Endodermal cell (in vitro differentiated cells): ENCODE measurements at places on chromosomes 12 and 14. TPM values are rescaled to one million over a fixed set of nuclear protein-coding genes. Genes with fewer than 3 reads are reported as not detected.
A peak's percentile ranks its signal among the peaks of the same experiment; 100 is the strongest.

GRCh38 chr12:24034160-24034559 lies 84.7 kb upstream of the SOX5 start:
- DNase-seq: no peak
- peaks cover 4% of the 10 kb centered on the region for H3K4me1 ChIP-seq
- no peak overlapping the region for H3K27ac ChIP-seq
- H3K27me3 ChIP-seq: no peaks in the 10 kb centered on the region
- H3K4me3 ChIP-seq: no peak overlapping the region

The KRT8 gene
- total RNA-seq: 1,526 and 1,663 TPM in 2 replicates

DNA sequence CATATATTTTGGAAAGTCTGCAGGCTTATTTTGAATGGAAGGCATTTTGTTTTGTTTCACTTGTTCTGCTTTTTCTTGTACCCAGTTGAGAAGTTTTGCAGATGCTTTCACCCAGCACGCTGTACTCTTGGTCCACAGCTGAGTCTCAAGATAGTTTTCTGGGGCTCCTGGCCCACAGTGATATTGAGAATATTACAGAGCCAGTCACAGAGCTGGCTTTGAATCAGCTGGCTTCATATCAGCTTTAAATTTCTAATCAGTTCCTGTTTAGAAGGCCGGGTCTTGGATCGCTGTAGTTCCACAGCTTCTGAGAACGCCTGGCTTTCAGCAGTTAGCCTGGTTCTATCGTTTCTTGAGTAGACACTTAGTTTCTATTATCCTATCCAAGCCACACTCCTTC lies 32.5 kb upstream of the PARP11 start:
- no peaks in the 10 kb centered on the region for H3K36me3 ChIP-seq
- no peaks in the 10 kb centered on the region for H3K27me3 ChIP-seq
- no peak overlapping the region for H3K27ac ChIP-seq
- H3K4me3 ChIP-seq: no peak overlapping the region

GRCh38 chr14:94761997-94762377 lies 7.9 kb downstream of the GSC start:
- H3K4me3 ChIP-seq: peak overlapping the region; percentile 93
- H3K27ac ChIP-seq: no peak overlapping the region
- no peaks in the 10 kb centered on the region for H3K27me3 ChIP-seq
- peaks cover 13% of the 10 kb centered on the region for H3K4me1 ChIP-seq
- no peak for DNase-seq

DNA sequence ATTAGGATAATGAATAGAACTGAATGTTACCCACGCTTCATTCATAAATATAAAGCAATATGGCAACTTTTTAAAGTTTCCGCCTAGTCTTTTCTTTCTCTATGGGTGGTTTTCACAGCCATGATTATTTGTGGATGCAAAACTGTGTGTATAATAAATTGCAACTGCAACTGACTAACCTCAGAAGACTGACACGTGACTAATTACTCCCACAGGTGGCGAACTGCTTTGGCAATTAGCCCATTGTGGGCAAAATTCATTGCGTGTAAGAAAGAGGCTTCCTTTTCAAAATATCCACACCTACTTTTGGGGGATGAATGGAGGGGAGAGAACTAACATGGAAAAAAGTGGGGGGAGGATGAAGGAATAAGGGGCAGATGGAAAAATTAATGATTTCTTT lies 79.0 kb downstream of the SLC25A21 start:
- no peaks in the 10 kb centered on the region for H3K4me1 ChIP-seq
- H3K4me3 ChIP-seq: no peak overlapping the region
- no peak overlapping the region for H3K27ac ChIP-seq
- no peaks in the 10 kb centered on the region for H3K36me3 ChIP-seq
- H3K27me3 ChIP-seq: peaks cover 4% of the 10 kb centered on the region

DNA sequence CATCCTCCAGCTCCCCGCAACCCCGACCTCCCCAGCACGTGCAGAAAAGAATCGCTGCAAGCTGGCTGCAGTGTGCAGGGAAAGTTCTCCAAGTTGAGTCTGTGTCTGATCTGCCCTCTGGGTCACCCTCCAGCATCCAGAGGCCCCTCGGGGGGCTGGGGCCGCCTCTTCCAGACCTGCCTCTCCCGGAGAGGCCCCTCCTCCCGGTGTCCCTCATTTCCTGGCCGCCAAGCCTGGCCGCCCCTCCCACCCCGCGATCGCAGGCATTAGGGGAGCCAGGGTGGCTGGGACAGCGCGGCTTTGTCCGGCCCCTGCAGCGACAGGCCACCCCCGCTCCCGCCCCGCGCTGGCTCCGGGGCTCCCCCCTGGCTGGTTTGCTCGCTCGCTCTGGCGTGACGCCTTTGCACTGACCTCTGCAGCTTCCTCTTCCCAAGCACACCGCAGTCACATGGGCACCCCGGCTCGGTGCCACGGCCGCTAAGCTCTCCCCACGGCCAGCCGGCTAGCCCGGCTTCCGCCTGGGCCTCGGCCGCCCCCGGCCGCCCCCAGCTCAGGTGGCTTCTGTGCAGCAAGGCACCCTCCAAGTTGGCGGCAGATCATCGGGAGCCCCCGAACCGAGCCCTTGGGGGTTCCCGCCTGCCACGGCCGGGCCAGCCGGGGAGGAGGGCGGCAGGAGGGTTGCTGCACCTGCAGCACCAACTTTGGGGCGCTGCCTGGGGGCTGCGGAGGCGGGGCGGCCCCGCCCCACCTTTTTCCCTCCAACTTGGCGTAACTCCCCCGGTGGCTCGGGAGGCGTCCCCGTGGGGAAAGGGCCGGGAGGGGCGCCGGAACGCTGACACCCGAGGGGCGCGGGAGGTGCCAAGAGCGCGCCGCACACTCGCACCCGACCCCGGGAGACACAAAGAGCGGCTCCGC lies 43.7 kb downstream of the KDM2B start:
- peak overlapping the region; percentile 87 for H3K27ac ChIP-seq
- DNase-seq: peak; percentile 87
- H3K36me3 ChIP-seq: peaks cover 41% of the 10 kb centered on the region

- H3K27me3 ChIP-seq: no peaks in the 10 kb centered on the region
- H3K27ac ChIP-seq: no peak overlapping the region
- no peak overlapping the region for H3K4me3 ChIP-seq
- no peak for DNase-seq
- no peaks in the 10 kb centered on the region for H3K36me3 ChIP-seq
- no peaks in the 10 kb centered on the region for H3K4me1 ChIP-seq
Observed at GRCh38 chr14:20768593-20768892, 339 bp downstream of the EDDM3B start.

DNA sequence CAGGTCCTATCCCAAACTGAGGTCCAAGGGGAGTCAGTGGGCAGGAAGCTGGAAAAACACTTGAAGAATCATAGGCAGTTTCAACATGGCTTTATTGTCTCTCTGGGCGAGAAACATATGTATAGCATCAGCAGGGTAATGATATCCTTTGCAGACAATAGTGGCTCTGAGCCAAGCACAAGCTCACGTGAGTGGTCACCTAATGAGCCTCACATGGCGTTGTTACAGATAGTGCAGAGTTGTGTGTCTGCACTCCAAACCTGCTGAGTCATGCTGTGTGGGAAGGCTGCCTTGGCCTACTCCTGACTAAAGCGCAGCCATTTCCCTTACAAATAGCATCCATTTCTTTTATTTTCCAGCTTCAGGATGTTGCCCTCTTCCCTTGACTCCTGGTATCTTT lies 105.2 kb upstream of the SYT1 start:
- H3K27me3 ChIP-seq: no peaks in the 10 kb centered on the region
- H3K27ac ChIP-seq: no peak overlapping the region
- H3K36me3 ChIP-seq: no peaks in the 10 kb centered on the region
- DNase-seq: no peak
- H3K4me3 ChIP-seq: no peak overlapping the region
- no peaks in the 10 kb centered on the region for H3K4me1 ChIP-seq

DNA sequence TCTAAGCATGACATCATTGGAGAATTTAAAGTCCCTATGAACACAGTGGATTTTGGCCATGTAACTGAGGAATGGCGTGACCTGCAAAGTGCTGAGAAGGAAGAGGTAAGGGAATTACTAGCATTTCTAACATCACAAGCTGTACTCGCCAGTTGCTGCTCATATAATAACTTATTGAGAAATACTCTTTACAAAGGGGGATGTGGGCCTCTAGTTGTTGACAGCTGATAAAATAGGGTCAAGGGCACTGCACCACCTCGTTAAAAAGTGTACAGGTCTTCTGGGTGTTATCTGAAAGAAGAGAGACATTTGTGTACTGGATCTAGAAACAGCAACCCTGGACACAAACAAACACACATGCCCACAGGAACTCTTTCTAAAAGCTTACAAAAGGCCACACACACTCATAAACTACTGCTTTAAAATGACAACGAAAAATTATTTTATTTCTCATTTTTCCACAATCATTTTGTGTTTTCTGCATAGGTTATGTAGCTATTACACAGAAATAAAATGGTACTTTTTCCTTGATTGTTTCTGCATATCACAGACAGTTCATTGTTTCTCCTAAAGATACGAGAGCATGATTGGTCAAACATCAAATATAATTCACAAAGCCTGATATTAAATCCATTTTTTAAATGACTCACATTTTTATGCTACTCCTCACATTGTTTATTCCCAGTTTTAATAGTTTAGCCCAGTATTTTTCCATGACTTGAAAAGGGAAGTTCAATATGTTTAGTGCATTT lies 391.1 kb downstream of the PAWR start:
- no peak overlapping the region for H3K4me3 ChIP-seq
- no peak for DNase-seq
- no peaks in the 10 kb centered on the region for H3K4me1 ChIP-seq
- H3K27ac ChIP-seq: no peak overlapping the region

DNA sequence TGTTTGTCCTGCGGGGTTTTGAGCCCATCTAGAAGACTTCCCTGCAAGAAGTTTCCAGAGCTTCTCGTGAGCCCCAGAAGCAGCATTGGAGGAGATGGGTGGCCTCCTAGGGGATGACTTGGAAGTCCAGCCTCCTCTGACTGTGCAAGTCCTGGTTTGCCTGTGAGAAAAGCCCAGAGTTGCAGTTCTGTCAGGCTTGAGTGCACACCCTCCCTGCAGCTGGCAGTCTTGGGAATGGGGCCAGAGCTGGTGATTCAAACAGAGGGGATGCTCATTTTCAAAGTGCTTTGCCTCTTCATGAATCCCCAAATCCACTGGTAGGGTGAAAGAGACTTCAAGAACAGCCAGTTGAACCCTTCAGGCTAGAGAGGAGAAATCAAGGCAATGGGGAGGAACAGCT lies 3.9 kb upstream of the PPP1R1A start:
- no peak for DNase-seq
- peaks cover 58% of the 10 kb centered on the region for H3K27me3 ChIP-seq
- H3K4me1 ChIP-seq: peaks cover 8% of the 10 kb centered on the region
- H3K4me3 ChIP-seq: no peak overlapping the region

DNA sequence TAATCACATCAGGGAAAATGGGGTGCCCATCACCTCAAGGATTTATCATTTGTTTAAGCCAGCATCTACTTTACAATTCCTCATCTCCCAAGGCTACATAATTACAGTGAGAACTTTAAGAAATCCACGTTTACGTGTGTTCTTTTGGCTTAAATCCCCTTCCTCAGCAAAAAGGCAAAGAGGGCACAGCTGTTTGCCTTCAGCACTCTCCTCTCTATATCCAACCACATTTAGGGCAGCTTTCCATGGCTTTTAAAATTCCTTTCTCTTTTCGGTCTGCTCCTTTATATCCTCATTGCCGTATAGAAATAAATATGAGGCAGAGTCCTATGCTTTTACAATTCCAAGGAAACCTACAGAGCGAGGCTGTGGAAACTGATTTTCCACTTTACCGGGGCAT lies 175.9 kb downstream of the EMP1 start:
- H3K4me1 ChIP-seq: peaks cover 10% of the 10 kb centered on the region
- no peaks in the 10 kb centered on the region for H3K36me3 ChIP-seq
- peaks cover 60% of the 10 kb centered on the region for H3K27me3 ChIP-seq
- no peak overlapping the region for H3K27ac ChIP-seq
- DNase-seq: no peak
- no peak overlapping the region for H3K4me3 ChIP-seq

DNA sequence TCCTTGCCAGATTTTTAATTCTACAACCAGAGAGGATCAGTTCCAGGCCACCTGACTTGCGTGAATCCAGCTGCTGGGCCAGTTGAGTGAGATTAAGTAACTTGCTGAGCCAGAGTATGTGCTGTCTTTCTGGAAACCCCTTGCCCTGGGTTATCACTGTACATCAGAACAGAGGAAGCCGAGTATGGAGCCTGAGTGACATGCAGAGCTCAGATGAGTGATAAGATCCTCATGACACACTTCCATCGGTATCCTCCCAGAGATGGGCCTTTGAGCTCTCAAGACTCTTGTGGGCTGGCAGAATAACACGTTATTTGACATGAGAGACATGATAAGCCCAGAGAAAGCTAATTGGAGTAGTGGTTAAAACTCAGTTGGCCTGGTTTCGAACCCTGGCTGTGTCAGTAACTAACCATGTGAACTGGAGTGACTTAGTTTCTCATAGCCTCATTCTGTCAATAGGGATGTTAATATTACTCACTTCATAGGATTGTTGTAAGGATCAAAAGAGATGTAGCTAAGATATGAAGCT lies 388.1 kb downstream of the ZFP36L1 start:
- no peak overlapping the region for H3K27ac ChIP-seq
- DNase-seq: no peak
- H3K27me3 ChIP-seq: no peaks in the 10 kb centered on the region
- no peaks in the 10 kb centered on the region for H3K4me1 ChIP-seq
- no peak overlapping the region for H3K4me3 ChIP-seq
- H3K36me3 ChIP-seq: no peaks in the 10 kb centered on the region

DNA sequence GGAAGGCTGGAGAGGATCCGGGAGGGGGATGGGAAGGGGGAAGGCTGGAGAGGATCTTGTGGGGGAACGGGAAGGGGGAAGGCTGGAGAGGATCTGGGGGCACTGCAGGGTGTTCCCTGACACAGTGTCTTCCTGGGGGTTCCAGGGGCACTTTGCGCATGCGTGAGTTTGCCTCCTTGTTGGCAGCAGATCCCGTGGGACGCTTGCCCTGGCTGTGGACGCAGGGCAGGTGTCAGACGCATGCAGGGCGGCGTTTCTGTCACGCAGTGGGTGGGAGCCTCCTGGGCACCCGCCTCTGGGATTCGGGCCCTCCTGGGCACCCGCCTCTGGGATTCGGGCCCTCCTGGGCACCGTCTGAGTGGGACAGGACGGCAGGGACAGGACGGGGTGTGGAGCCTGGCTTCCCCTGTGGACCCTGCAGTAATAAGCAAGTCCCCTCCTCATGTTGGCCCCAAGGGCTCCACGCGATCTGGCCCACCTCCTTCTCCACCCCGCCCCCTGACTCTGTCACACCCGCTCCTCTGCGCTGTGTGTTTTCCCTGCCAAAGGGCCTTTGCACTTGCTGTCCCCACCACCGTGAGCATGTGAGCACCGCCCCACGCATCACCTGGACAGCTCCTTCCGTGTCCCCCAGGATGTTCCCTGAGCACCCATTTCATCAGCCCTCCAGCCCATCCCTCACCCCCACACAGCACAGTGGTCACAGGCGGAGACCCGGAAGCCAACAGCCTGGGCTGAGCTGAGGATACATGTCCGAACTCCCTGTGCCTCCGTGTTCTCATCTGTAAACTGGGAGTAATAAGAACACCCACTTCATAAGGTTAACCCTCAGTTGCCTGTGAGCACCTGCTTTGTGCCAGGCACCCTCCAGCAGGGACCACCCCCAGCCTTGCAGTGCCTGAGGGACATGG lies 4.4 kb downstream of the MMP17 start:
- H3K27me3 ChIP-seq: peaks cover 29% of the 10 kb centered on the region
- H3K36me3 ChIP-seq: no peaks in the 10 kb centered on the region
- no peak overlapping the region for H3K27ac ChIP-seq
- no peak overlapping the region for H3K4me3 ChIP-seq

- peaks cover 80% of the 10 kb centered on the region for H3K36me3 ChIP-seq
- no peak overlapping the region for H3K27ac ChIP-seq
- peak; percentile 51 for DNase-seq
- no peak overlapping the region for H3K4me3 ChIP-seq
Observed at GRCh38 chr14:74826574-74826973, 49.4 kb downstream of the PROX2 start.

- H3K4me1 ChIP-seq: no peaks in the 10 kb centered on the region
- H3K27ac ChIP-seq: no peak overlapping the region
- H3K4me3 ChIP-seq: peak overlapping the region; percentile 75
Observed at GRCh38 chr14:61280092-61280525, 1.0 kb downstream of the TMEM30B start.

The HOXC10 gene
- total RNA-seq: not detected in 3 replicates
